ENCODE measurements at places on chromosomes 3 and 15.
A peak's percentile ranks its signal among the peaks of the same experiment; 100 is the strongest.

DNA sequence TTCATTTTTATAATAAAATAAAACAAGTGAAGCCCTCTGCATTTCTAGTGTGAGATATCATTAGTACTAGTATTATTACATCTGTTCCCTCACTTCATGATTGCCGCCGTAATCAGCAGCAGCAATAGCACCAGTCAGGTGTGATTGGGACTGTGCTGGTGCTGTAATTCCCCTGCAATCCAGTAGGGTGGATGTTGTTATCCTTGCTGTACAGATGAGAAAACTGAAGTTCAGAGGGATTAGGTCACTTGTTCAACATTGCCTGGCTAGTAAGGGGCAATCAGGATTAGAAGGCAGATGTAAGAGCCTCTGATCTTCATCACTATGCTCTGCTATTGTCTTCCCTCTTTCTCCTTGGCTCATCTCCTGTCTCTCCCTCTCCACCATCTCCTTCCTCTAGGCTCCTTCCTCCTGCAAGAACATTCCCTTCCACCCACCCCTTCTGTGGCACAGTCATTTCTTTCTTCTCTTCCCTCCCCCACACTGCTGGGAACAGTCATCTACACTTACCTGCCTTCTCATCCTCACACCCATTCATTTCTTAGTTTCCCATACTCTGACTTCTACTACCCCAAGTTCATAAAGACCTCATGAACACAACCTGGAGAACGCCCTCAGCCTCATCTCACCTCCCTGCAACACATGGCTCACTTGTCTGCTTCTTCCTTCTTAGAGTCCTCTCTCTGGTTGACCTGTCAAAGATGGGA lies 29.7 kb downstream of the CRYGS start:
- DNase-seq = no peak

- no peak for DNase-seq
These were observed 18.9 kb downstream of the IL1RAP start for GRCh38 chr3:190532731-190533203.

GRCh38 chr15:97623091-97623661 lies 337.3 kb upstream of the ARRDC4 start:
- DNase-seq = no peak

DNA sequence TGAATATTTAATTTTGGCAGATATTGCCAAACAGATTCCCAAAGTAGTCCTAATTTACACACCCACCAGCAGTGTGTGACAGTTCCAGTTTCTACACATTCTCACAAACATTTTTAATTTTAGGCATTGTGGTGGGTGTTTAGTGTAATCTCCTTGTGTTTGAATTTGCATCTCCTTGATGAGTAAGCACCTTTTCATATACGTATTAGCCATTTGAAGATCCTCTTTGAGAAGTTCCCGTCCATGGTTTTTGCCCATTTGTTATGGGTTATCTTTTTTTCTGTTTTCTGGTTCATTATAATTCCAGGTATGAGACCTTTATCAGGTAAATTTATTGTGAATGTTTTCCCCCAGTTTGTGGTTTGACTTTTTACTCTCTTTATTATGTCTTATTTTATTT lies 2.3 kb upstream of the TM4SF19 start:
- DNase-seq = no peak

GRCh38 chr3:178097576-178097975 lies 438.7 kb upstream of the KCNMB2 start:
- DNase-seq = no peak

- peak; percentile 64 for DNase-seq
These were observed 203.4 kb downstream of the ADAMTS9 start for GRCh38 chr3:64484289-64484992.

GRCh38 chr3:62823461-62824050 lies 51.7 kb downstream of the CADPS start:
- no peak for DNase-seq

- no peak for DNase-seq
These were observed 136.8 kb upstream of the FOXB1 start for GRCh38 chr15:59867086-59867855.

- DNase-seq = no peak
These were observed 66.0 kb downstream of the GOLIM4 start for GRCh38 chr3:168029705-168030104.

DNA sequence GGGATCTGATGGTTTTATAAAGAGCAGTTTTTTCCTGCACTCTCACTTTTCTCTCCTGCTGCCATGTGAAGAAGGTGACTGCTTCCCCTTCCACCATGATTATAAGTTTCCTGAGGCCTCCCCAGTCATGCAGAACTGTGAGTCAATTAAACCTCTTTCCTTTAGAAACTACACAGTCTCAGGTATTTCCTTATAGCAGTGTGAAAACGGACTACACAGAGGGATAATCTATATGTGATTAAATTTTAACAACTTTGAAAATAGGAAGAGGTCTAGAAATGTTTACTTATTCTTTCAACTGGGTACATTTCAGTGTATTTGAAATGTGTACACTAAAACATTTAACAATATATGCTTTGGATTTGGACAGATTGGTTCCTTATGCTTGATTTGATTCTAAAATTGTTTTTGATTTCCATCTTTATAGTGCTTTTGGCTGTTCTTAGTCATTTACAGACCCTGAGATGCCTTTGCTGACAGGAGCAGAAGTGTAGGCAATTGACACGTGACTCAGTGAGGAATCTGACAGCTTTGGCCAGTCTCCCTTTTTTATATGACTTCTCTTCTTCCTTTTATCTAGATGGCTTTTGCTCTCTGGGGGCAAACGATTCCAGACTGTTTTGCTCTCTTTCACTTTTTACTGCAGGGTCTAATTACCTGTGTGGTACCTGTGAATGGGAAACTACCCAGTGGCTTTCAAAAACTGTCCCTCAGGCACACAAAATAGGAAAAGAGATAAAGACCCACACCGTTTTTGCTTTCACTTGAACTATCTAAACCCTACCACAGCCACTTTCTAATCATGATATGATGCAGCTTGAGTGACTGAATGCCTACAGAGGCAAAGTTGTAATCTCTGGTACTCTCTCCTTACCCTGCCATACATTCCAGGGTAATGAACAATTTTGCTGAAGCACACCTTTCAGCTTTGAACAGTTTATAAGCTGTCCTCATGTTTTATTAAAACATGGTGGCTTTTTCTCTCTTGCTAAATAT lies 422.6 kb downstream of the ROBO1 start:
- DNase-seq = no peak

GRCh38 chr3:192373032-192373431 lies 354.3 kb downstream of the FGF12 start:
- DNase-seq = no peak

GRCh38 chr15:63372018-63372705 lies 9.5 kb downstream of the CA12 start:
- peak; percentile 32 for DNase-seq
